HT-29 (cell line): ENCODE measurements at places on chromosomes 3 and 15. TPM values are rescaled to one million over a fixed set of nuclear protein-coding genes. Genes with fewer than 3 reads are reported as not detected.

ATP13A4 gene
- total RNA-seq: 0.23 TPM in 2 replicates

RPL4 gene
- 5,364 and 5,662 TPM in 2 replicates for total RNA-seq

LRRIQ4 gene
- not detected in 2 replicates for total RNA-seq

- DNase-seq: no peak
Measured at GRCh38 chr15:53658255-53658654, 101.2 kb downstream of the WDR72 start.

DNA sequence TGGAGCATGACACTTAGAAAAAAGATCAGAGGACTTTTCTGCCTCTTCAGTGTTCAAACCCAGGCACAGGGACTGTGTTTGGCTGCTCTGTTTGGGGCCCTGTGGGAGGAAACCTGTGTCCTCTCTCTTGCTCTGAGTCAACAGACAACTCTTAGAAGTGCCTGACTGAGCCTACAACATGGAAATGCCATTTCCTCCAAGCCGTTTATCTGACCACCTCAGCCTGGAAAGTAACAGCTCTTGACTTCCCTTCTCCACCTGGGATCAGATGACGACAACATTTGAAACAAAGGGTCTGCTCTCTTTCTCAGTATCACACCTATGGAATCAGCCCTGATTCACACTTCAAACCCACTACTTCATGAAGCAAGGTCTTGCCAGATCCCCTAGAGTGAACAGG lies 91.3 kb upstream of the CTDSPL start:
- DNase-seq: no peak

DNA sequence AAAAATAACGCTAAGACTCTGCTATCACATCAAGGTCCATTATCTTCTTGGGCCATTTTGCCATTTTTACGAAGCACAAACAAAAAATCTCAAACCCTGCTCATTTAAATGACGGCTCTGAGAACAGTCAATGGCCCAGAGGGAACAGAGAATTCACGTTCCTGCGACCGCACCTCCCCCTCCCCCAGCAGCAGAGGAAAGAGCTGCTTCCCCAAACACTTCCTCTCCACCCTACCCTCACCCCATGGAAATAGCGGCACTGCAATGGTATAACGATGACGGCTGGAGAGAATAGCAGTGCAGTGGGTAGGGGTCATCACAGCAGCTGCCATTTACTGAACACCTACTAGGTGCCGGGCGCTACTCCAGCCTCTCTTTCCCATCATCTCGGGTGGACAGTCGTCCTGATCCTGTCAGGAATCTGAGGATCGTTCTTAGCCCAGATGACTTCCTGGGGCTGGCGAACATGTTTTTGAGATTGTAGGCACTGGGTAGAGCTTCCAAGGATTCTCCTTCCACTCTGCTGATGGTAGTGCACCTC lies 113.3 kb downstream of the IQSEC1 start:
- DNase-seq: no peak

DNA sequence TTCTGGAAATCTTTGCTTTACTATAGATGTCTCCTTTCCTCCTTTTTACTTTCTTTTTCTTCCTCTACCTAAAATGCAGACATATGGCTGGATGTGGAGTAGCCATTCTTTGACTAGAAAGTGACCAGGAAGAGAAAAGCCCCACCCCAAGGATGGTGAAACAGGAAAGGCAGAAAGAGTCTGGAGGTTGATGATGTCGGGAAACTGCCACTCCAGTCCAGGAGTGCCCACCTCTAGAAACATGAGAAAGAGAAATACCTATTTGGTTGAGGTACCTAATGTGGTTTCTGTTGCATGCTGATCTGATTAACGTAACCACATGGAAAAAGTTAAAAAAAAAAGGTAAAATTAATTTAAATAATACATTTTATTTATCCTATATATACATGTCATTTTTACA lies 55.2 kb upstream of the SSR3 start:
- DNase-seq: no peak

- no peak for DNase-seq
Measured at GRCh38 chr3:76954412-76954811, 85.5 kb upstream of the ROBO2 start.
